ENCODE measurements at places on chromosomes 6 and 20. TPM values are rescaled to one million over a fixed set of nuclear protein-coding genes. Genes with fewer than 3 reads are reported as not detected.

The HLA-DRB5 gene
- total RNA-seq, result not detected

The PGBD1 gene
- total RNA-seq, result 9.1 TPM

GRCh38 chr6:27140999-27141528, 106.4 kb upstream of the PRSS16 start:
- no peak for DNase-seq

- no peak for DNase-seq
These were observed 76.7 kb downstream of the PRSS35 start for GRCh38 chr6:83589076-83589475.

GRCh38 chr20:36836591-36837269, 39.2 kb upstream of the TLDC2 start:
- DNase-seq, result no peak

- DNase-seq, result no peak
These were observed 123.8 kb downstream of the BANF2 start for GRCh38 chr20:17823409-17824144.

DNA sequence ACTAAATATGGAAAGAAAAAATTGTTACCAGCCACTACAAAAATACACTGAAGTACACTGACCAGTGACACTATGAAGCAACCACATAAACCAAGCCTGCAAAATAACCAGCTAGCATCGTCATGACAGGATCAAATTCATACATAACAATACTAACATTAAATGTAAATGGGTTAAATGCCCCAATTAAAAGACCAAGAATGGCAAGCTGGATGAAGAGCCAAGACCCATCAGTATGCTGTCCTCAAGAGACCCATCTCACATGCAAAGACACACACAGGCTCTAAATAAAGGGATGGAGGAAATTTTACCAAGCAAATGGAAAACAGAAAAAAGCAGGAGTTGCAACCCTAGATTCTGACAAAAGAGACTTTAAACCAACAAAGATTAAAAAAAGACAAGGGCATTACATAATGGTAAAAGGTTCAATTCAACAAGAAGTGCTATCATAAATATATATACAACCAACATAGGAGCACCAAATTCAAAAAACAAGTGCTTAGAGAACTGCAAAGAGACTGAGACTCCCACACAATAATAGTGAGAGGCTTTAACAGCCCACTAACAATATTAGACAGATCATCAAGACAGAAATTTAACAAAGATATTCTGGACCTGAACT, 104.8 kb downstream of the HACE1 start:
- no peak for DNase-seq

- no peak for DNase-seq
These were observed 115.2 kb downstream of the CEBPB start for GRCh38 chr20:50305636-50306477.

GRCh38 chr6:42250274-42250931, 32.7 kb upstream of the MRPS10 start:
- DNase-seq, result no peak

DNA sequence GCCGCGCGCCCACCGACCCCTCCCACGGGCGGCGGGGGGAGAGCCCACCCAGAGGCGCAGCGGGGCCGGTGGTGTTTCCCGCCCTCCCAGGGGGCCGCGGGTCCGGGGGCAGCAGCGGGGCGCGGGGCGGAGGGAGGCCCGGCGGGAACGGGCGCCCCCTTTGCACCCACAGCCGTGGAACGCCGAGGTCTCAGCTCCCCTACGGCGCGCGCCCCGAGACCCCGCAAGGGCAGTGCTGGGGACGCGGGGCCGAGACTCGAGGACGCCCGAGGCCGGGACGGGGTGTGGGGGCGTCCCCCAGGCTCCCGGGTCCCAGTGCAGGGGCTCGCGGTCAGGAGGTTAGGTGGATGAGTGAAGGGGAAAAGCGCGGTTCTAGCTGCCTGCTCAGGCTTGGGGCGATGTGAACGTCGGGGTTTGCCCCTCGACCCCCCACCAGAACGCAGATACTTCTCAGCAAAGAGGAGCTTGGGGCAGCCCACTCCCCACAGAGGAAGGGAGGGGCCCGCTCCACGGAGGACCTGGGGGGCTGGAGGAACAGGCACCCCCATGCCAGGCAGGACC, 65.5 kb upstream of the BHLHE23 start:
- DNase-seq, result no peak

DNA sequence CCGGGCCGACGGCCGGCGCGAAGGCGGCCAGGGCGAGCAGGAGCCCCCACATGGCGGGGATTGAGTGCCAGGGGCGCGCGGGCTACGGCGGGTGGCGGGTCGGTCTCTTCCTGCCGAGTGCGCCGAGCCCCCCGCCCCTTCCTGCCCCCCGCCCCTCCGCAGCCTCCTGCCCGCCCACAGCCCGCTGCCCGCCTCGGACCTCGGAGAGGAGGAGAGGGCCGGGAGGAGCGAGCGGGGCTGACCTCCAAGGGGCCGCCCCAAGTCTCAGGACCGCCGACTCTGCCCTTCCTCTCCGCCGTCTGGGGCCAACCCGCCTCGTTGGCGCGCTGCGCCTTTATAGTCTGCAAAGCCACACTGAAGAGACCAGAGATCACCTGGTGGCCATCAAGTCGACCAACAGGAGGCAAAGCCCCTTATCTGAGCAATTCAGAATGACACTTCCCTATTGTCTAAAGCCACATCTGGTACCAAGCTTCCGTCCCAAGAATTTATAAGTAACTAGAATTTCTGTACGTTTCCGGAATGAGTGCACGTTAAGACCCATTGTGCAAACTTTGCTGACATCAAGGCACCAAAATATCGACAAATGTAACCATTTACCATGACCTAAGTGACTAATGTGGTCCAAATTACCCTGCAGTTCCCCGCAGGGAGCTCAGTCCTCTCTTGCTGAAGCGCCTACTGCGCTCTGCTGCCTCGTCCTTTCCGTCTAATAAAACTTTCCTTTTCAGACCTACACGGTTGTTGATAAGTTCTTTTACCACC, at the start of gene CPXM1:
TSS of gene CPXM1 (minus strand) at position 107 of the 765 bp plus-strand sequence. CDS start at position 52, 55 bp downstream.
- DNase-seq, result peak; percentile 14

GRCh38 chr20:15109494-15109893, 772.1 kb upstream of the FLRT3 start:
- DNase-seq, result no peak
